ENCODE measurements at places on chromosomes 7 and 10. TPM values are rescaled to one million over a fixed set of nuclear protein-coding genes. Genes with fewer than 3 reads are reported as not detected.

Gene FAM25C
- total RNA-seq, result not detected

Gene STEAP4
- 0.13 TPM for total RNA-seq

Gene CTTNBP2
- not detected for total RNA-seq

Gene SPDYE16
- total RNA-seq, result not detected

Gene GRID1
- 0.08 TPM for total RNA-seq

Gene FBXO24
- not detected for total RNA-seq

Gene NUP205
- 104 TPM for total RNA-seq

Gene WASHC2A
- total RNA-seq, result 23.7 TPM

Gene SLC16A12
- not detected for total RNA-seq

Gene CYP3A4
- 0.11 TPM for total RNA-seq

DNA sequence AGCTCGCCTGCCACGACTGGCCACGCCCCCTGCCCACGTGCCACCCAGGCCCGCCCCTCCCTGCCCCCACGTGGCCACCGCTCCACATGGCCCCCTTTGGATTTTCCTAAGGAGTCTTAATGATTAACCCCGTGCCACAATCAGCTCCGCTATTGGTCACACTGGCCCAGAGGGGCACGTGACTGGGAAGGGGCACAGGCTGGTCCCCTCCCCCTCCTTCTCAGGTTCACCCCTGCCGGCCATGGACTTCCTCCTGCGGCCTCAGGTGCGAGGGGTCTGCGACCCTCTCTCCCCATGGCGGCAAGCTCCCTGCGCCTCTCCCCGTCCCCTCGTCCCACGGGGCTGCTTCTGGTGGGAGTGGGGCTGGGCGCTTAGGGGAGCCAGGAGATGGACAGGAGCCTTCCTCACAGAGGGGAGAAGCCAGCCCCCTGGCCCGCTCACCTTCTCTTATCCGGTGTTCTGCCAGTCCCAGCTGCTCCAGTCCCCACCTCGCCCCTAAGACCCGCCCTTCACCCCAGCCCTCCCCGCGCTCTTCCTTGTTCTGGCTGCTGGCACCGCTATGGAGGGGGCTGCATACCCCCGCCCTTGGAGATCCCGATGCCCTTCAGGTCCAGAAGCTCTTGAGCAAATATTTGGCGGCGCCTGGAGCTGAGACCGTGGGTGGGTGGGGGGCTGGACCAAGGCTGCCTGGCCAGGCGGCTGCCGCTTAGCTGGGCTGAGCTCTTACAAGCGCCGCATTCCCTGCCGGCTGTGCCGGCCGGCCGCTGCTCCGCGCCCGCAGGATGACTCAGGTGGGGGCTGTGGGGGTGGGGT lies 3.2 kb downstream of the SLC4A2 start:
- no peak for DNase-seq

GRCh38 chr7:23183279-23184012 lies 1.6 kb downstream of the NUP42 start:
- DNase-seq, result peak; percentile 15

DNA sequence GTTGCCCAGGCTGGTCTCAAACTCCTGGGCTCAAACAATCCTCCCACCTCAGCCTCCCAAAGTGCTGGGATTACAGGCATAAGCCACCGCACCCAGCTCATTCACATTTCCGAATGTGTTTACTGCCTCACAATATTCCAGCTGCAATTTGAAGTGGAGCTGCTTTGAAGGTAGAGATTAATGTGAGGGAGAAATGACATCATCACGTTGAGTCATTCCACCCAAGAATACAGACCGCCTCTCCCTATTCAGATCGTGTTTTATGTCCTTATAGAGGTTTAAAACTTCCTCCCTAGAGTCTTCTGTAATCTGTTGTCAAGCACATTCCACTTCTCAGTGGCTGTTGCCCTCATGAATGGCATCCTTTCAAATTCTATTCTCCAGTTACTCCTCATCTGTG lies 100.4 kb upstream of the PDGFA start:
- DNase-seq, result no peak

- no peak for DNase-seq
Observed at GRCh38 chr10:14062528-14063260, 268.0 kb downstream of the FRMD4A start.

DNA sequence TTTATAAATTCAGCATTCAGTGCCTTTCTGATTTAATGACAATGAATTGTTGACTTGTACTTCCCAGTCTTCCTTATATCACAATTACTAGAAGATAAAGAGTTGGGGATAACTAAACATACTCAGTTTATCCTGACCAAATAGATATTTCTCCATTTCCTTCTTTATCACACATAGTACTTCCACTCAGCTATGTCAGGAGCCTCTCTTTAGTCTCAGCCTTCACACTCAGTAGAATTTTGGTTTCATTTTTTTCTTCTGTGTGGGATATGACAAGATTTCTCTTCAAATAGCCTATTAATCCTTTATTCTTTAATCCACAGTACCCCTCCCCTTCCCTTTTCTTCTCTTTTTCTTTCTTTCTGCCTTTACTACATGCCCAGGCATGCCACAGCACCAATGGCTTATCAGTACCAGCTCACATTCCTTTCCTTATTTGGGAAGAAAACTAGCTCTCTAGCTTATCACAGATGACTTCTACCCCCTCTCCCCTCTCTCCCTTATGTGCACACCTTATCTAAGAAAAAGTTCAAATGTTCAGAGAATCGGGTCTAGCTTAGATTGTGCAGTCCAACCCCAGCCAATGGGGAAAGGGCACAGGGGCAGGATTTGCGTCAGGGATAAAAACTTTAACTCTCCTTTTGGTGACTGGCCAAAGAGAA lies 109.0 kb downstream of the PHF14 start:
- no peak for DNase-seq

GRCh38 chr10:81096558-81096957 lies 558.9 kb downstream of the SH2D4B start:
- no peak for DNase-seq

DNA sequence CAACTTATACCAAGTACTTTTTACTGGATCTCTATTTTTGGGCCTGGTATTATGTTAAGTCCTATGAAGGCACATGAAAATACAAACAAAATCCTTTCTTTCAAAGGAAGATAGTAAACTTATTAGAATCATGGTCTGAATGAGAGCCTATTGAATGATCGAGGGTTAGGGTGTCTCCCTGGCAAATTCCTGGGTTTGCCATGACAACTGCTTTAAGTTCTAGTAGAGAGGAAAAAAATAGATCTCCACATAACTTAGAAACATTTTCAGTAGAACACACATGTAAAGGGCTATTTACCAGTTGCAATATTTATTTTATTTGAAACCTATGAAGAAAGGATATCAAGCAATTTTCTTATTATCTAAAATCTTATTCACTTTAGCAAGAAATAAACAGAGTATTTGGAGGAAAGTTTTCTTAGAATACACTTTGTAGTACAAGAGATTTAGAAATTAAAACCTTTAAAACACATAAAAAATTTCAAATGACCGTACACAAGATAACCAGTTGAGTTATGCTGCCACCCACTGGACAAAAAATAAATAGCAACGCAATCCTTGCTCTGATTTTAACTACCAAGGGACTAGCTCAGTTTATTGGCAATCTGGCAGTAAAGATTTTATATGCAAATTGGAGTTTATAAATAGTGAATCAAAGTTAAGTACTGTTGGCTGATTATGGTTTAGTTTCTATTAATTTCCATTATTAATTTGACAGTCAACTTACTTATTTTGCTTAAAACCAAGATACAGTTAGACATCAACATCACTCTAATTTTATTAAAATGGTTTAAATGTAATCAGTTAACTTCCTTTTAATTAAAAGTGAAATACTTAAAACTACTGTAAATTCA lies 33.9 kb downstream of the CACUL1 start:
- DNase-seq, result no peak

DNA sequence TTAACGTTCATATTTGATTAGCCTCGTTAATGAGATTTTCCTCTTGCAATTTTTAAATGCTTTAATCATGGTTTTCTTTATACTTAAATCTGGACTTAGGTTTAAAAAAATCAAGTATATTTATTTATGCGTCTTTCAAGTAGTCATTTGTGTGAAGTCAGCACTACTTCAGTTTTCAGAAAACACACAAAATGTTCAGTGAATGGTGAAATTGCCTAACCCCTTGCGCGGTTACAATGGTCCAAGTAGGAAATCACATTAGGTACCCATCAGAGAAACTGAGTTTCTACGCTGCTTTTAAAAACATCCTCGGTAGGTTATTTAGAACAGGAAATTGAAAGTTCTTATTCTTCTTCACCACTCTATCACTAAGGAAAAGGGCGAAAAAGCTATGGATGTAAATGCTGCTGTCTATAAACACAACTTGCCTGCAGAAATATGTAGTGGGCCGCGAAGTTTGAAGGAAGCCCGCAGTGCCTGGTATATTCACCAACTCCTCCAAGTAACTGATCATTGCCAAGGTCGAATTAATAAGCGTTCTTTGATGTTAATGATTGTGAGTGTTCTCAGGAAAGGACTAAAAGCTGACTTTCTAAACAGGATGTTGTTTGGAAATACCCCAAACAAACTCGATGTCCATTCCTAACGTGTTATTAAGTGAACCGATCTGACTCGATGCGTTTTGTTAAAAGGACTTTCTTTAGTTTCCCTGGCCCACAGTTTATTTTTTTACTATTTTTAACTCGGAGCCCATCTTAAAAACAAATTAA lies 1.0 kb downstream of the SYPL1 start:
- DNase-seq, result no peak

- DNase-seq, result no peak
Observed at GRCh38 chr10:100907175-100907574, 5.6 kb upstream of the SLF2 start.

DNA sequence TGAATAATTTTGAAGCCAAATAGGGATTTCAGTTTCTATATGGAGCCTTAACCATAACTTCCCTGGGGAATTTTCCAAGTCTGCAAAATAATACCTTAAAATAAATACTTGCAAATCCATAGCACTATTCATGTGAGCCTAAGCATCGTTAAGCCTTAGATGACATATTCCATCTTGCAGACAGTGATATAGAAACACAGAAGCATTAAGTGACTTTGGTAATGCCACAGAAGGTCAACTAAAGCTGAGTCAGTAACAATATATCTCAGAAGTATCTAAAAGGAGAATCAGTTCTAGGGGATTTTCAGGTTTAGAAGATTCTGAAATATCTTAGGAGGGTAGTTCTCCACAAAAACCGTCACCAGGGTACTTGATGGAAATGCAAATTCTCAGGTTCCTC lies 163.4 kb upstream of the COL1A2 start:
- DNase-seq, result no peak

DNA sequence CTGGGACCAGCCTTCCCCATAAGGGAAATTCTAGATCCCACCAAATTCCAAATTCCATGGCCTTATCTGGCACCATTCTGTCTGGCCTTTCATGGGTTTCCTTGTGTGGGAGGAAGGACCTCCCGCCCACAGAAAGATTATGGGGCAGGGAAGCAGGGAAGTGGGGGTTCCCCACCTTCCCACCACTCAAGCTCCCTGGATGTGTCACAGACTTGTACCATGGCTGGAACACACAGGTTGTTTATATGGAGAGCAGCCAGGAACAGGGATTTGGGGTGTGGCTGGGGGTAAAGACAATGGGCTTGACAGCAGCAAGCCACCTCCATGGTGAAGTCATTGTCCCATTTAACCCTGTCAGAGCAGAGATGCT lies 18.3 kb downstream of the UNC5B start:
- DNase-seq, result no peak

DNA sequence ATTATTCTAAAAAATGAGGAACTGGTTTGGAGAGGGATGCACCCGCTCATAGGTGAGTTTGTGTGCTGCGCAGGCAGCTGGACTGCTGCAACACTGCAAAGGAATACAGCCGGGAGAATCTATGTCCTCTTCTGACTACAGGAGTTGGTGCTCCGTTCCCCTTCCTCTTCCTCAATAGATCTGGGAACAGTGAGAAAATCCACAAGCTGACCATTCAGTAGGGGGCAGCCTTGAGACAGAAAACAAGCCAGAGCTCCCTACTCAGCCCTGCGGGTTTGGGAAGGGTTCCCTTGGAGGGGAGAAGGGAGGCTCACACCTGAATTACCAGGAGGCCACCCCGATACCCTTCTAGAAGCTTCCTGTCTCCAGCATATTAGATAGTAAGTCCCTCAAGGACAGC lies 87.3 kb upstream of the FOXI2 start:
- no peak for DNase-seq

GRCh38 chr7:29478687-29479240 lies 84.9 kb upstream of the PRR15 start:
- no peak for DNase-seq

- no peak for DNase-seq
Observed at GRCh38 chr10:133278577-133279265, 2.1 kb upstream of the ADAM8 start.

DNA sequence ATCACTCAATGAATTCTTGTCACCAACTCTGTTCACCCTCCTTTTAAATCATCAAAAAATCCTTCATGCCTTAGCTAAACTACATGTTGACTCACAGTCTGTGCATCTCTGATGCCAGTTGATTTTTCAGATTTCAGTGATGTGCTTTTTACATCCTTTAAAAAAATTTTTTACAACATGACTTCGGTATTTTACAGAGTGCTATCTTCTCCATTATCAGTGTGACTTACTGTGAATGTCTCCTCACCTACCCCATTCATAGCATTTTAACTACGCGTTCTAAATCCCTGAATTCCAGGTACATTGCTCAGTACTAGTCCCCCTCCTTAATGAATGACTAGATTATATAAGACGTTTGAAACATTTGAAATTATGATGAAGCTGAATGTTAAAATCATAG lies 98.7 kb downstream of the DNAH11 start:
- no peak for DNase-seq

- DNase-seq, result no peak
Observed at GRCh38 chr10:109743146-109743545, 180.2 kb downstream of the XPNPEP1 start.

DNA sequence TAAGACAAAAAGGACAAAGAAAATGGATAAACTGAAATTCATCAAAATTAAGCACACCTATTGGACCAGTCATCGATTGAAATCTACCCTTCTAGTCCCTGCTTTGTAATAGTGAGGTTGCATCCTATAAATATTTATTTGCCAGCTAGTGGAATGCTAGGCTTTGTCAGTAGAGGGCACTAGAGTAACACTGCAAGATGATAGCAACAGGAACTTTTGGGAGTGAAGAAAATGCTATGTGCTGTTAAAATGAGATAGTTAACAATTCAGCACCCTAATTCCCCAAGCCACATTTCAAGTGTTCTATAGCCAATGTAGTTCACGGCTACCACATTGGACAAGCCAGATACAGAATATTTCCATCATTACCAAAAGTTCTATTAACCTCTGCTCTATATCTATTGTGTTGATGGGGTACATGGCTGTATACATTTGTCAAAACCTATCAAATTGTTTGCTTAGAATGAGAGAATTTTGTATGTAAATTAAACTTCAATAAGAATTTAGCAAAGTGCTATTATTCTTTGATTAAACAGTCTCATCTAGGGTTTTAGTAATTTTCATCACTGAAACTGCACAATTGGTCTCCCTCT lies 69.8 kb downstream of the LSMEM1 start:
- DNase-seq, result peak; percentile 23
